Stimulated activated CD8-positive, alpha-beta memory T cell treated with anti-CD3 and anti-CD28 coated beads, Interleukin-4, amount 100 ng/mL, for 4 hours (primary cell): ENCODE measurements at places on chromosomes 6 and 20.
A peak's percentile ranks its signal among the peaks of the same experiment; 100 is the strongest.

DNA sequence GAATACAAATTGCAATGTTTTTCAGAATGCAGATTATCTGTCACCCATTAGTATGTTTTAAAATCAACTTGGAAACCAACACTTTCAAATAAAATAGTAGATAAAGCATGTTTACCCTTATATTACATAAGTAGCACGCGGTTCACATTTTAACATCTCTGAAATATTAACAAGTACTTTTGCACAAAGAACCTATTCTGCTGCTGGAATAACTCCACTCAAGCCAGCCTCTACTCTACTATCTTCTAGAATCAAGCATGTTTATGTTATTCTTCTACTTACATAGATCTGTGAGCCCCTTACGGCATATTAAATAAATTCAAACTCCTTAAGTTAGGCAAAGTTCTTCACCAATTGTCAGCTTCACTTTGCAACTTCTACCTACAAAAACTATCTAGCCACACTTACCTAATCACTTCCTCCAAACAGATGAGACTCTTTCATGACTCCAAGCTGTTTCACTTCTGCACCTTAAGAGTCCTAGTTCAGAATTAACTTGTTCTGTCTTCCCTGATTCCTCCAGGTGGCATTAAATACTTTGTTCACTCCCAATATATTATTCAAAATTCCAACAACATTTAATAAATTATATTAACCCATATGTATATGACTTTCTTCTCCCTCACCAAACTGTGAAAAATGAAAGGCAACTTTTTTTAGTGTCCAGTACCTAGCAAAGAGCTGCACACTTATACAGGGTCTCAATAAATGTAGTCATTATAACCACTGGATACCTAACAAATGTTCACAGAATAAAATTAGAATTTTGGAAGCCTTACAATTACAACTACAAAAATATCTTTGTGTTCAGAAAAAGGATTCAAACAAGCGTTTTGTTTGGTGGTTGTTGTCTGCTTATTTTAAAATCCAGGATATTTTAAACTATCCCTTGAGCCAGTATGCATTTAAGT, 12.1 kb downstream of the CEP85L start:
- DNase-seq, result no peak

- no peak for DNase-seq
Observed at GRCh38 chr6:117917176-117917575, 10.1 kb downstream of the SLC35F1 start.

- DNase-seq, result peak; percentile 24
Observed at GRCh38 chr6:29845405-29846006, 17.9 kb downstream of the HLA-G start.

DNA sequence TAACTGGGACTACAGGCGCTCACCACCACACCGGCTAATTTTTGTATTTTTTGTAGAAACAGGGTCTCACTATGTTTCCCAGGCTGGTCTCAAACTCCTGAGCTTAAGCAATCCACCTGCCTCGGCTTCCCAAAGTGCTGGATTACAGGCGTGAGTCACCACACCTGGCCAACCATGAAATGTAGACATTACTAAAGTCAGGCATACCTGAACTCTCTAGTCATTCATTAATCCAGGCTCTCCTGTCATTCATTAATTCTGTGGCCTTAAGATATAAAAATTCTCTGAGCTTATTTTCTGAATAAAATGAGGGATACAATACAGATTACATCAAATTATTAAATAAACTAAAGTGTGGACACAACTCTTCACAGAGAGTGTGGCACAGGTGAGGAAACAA, 159.7 kb downstream of the GMDS start:
- DNase-seq, result no peak

DNA sequence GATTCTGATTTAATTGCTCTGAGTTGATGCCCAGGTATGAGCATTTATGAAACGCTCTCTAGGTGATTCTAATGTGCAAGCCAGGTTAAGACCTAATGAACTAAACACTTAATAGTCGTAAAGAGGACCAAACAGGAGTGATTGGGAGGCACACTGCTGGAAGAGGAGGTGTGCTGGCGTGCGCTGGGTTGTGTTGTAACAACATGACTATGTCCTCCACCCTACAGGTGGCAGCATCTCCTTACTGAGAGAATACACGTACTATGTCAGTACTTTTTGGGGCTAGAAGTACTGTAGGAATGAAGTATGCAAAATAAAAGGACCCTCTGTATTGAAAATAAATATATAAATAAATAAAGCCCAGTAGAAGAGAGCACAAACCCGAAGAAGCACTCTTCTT, 11.9 kb downstream of the C6orf89 start:
- no peak for DNase-seq
